ENCODE measurements at places on chromosomes 16 and 17.

DNA sequence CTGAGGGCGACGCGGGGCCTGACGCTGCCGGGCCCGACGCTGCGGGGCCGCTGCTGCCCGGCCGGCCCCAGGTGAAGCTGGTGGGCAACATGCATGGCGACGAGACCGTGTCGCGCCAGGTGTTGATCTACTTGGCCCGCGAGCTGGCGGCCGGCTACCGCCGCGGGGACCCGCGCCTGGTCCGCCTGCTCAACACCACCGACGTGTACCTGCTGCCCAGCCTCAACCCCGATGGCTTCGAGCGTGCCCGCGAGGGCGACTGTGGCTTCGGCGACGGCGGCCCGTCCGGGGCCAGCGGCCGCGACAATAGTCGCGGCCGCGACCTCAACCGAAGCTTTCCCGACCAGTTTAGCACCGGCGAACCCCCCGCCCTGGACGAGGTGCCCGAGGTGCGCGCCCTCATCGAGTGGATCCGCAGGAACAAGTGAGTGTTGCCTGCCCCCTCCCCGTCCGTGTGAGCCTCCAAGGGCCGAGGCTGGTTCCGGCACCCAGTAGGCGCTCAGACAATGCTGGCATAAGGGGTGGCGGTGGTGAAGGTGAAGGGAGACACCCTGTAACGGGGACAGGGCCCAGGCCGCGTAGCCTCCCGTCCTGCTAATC is 676 bp downstream of the CPD start:
- DNase-seq: peak; percentile 16

- no peak for DNase-seq
Observed at GRCh38 chr16:9124908-9125584, 33.6 kb downstream of the HAPSTR1 start.

- DNase-seq: peak; percentile 97
Observed at GRCh38 chr17:54968262-54968987, at the start of the genes COX11 and STXBP4. Gene COX11, minus strand, starts transcription at chr17:54968654. Its CDS starts 8 bp downstream, at chr17:54968646. Gene STXBP4, plus strand, starts transcription at chr17:54968765. Its CDS starts 17,455 bp downstream, at chr17:54986220.

DNA sequence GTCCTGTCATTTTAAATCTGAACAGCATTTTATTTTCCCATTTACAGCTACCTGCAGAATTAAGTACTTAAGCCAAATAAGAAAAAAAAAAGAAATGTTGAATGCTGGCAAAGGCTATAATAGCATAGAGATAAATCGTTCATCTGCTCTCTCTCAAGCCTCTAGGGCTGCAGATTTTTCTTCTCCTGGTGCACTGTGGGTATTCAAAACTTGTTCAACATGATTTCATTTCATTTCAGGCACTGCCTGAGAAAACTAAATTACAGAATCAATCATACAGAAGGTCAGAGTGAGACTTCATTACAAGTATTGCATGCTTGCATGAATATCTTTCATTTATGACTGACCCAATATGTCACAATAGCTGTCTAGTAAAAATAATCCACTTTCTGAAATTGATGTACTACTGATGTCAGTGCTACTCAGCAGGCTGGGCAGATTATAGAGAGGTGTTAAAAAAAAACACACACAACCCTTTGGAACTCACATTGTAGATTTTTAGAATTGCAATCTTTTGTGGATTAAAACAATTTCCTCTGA is 86.2 kb downstream of the TOX3 start:
- no peak for DNase-seq

- DNase-seq: peak; percentile 36
Observed at GRCh38 chr16:28136751-28137434, 73.4 kb upstream of the GSG1L start.

All from head of caudate nucleus (tissue), 42 donors.